Activated CD8-positive, alpha-beta T cell treated with anti-CD3 and anti-CD28 coated beads, Interleukin-2, amount 10 ng/mL, durations not matched to agents 7 days and 5 days (primary cell): ENCODE measurements at places on chromosomes 12 and 14. TPM values are rescaled to one million over a fixed set of nuclear protein-coding genes. Genes with fewer than 3 reads are reported as not detected.

The SLCO1B1 gene
- not detected for total RNA-seq

DNA sequence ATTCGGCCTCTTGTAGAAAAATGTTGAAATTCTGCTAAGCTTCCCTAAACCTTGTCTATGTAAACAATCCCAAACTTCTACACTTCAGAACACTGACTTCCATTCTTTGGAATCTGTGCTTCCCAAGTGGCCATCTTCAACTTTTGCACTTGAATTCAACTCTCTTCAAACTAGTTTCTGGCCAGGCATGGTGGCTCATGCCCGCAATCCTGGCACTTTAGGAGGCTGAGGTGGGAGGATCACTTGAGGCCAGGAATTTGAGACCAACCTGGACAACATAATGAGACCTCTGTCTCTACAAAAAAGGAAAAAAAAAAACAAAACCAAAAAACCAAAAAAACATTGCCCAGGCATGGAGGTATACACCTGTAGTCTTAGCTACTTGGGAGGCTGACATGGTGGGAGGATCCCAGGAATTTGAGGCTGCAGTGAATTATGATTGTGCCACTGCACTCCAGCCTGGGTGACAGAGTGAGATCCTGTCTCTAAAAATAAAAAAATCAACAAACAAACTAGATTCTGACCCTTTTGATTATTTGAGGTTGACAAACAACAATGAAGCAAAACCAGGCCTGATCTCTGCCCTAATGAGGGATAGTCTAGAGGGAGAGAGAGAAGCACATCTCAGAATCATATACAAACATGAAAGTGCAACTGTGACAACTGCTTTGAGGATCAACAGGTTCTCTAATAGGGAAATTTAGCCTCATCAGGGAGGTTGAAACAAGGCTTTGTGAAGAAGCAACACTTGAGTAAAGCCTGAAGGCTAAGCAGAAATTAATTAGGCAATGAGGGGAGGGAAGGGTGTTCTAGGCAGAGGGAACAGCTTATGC is 11.6 kb upstream of the C12orf75 start:
- H3K27me3 ChIP-seq = no peaks in the 10 kb centered on the region
- no peak overlapping the region for H3K27ac ChIP-seq
- peaks cover 27% of the 10 kb centered on the region for H3K36me3 ChIP-seq
- peaks cover 58% of the 10 kb centered on the region for H3K4me1 ChIP-seq

- H3K4me1 ChIP-seq = peaks cover 3% of the 10 kb centered on the region
- H3K27ac ChIP-seq = no peak overlapping the region
- H3K27me3 ChIP-seq = peaks cover 9% of the 10 kb centered on the region
- no peak overlapping the region for H3K4me3 ChIP-seq
- peaks cover 3% of the 10 kb centered on the region for H3K36me3 ChIP-seq
These were observed 21.8 kb upstream of the EGLN3 start for GRCh38 chr14:33972583-33973081.

DNA sequence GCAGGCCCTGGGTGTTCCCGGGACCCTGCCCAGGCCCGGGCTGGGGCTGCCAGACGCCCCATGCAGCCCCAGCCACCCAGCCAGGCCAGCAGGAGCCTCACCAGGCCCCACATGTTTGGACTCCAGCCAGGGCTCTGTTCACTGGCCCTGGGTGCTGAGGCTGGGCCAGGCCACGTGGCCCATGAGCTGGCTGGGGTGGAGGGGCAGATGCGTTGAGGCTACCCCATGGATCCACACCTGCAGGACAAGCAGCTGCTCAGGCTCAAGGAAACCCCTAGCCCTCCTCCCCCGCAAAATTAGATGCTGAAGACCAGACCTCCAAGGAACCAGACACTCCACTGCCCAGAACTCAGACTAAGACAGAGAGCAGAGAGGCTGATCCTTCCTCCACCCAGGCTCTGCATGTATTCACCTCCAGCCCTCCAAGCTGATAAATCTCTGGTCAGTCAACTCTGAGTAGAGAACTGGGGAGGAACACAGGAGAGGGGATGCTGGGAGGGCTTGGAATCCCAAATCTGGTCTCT is 1.6 kb downstream of the CDH24 start:
- H3K4me3 ChIP-seq = no peak overlapping the region
- H3K4me1 ChIP-seq = peaks cover 18% of the 10 kb centered on the region
- DNase-seq = no peak
- H3K27me3 ChIP-seq = peaks cover 9% of the 10 kb centered on the region
- H3K36me3 ChIP-seq = peaks cover 18% of the 10 kb centered on the region

DNA sequence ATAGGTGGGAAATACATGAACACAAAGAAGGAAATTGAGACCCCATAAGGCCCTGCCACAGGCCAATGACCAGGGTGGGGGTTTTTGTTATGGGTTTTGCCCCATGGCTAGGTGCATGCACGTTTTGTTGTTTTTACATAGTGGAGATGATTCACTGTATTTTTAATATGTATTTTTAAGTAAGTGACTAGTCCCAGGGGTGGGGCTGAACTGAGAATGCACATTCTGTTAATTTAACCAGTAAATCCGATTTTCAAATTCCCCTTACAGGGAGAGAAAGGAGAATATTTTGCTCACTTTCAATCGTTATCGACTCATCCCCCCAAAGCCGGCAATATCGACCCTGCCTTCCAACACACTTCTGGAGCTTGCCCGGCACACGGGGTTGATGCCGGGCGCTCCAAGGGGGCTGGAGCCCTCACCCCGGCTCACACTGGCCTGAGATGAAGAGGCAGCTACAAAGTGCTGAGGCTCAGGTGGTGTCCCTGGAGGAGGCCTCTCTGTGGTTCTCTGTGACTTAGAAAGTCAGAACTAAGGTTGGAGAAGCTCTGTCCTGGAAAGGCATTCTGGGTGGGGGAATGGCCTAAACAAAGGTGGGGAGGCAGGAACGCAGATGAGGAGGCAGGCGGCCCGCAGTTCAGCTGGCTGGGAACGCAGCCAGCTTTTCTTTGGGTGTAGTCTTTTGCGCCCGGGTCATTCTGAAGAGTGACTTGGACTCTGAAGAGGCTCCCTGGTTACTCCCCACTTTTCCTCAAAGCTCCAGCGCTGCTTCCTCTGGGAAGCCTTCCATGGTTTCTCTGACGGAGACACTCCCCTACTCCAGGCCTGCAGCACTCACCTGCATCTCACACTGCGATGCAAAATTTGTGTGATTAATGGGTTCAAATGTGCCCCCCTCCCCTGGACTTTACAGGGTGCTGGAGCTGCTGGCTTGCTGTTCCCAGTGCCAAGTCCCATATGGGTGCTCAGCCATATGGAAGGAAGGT is 50.7 kb upstream of the DLK1 start:
- no peak overlapping the region for H3K27ac ChIP-seq
- no peaks in the 10 kb centered on the region for H3K36me3 ChIP-seq
- no peak overlapping the region for H3K4me3 ChIP-seq
- peaks cover 29% of the 10 kb centered on the region for H3K27me3 ChIP-seq
- no peaks in the 10 kb centered on the region for H3K4me1 ChIP-seq

- H3K36me3 ChIP-seq = no peaks in the 10 kb centered on the region
- no peak for DNase-seq
- H3K4me1 ChIP-seq = no peaks in the 10 kb centered on the region
- no peaks in the 10 kb centered on the region for H3K27me3 ChIP-seq
These were observed 813.1 kb upstream of the NOVA1 start for GRCh38 chr14:27410981-27411380.

- no peak overlapping the region for H3K27ac ChIP-seq
- no peak for DNase-seq
- H3K27me3 ChIP-seq = no peaks in the 10 kb centered on the region
- no peaks in the 10 kb centered on the region for H3K36me3 ChIP-seq
- no peak overlapping the region for H3K4me3 ChIP-seq
These were observed 901.7 kb downstream of the LRFN5 start for GRCh38 chr14:42508209-42508946.

DNA sequence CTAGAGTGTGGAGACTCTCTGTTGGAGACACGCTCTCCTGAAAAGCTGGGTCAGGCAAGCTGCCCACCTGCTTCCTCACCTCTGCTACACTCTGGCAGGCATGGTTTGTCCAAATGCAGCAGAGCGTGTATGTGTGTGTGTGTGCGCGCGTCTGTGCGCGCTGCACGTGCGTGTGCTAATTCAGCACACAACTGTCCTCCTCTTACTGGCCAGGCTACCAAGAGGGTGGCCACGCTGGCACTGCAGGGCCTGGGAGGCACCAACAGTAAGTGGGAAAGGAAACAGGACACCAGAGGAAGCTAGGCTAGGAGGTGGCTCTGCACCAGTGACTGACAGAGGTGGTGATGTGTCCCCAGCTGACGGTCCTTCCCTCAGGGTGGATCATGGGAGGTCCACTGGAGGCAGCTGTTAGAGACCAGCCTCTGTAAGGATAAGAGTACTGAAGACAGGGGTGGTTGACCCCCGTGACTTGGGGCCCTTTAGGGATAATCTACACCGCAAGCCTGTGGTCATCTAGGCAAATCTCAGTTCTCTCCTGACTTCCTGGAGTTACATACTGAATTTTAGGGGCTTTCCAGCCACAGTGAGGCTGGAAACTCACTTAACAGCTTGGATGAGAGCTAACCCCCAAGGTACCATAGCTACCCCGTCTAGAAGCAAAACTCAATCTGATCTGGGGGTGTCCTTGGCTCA is 15.6 kb upstream of the TFCP2 start:
- H3K4me3 ChIP-seq = no peak overlapping the region
- no peaks in the 10 kb centered on the region for H3K27me3 ChIP-seq
- H3K4me1 ChIP-seq = no peaks in the 10 kb centered on the region
- DNase-seq = no peak
- no peaks in the 10 kb centered on the region for H3K36me3 ChIP-seq
- H3K27ac ChIP-seq = no peak overlapping the region

DNA sequence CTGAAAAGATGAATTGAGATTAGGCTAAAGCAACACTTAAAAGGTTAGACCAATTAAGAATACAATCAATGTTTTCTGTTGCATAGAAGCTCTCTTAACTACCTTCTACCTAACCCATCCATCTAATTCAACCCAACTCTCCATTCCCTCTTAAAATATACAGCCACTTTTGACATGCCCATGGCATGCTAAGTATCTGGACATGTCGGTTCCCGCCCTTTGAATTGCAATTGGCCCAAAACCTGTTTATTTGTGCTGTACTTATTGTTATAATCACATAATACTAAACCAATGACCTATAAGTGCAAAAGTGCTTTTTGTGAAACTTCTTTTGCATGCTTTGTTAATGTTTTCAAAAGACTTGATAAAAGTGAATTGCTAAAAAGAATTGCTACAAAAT is 37.6 kb upstream of the APPL2 start:
- DNase-seq = no peak
- no peak overlapping the region for H3K27ac ChIP-seq
- no peaks in the 10 kb centered on the region for H3K27me3 ChIP-seq
- no peaks in the 10 kb centered on the region for H3K36me3 ChIP-seq
- H3K4me3 ChIP-seq = no peak overlapping the region
- peaks cover 6% of the 10 kb centered on the region for H3K4me1 ChIP-seq

- H3K4me1 ChIP-seq = peaks cover 14% of the 10 kb centered on the region
- DNase-seq = peak; percentile 87
- no peak overlapping the region for H3K27ac ChIP-seq
- H3K27me3 ChIP-seq = peaks cover 35% of the 10 kb centered on the region
- no peak overlapping the region for H3K4me3 ChIP-seq
These were observed 1264.0 kb downstream of the TMEM121 start for GRCh38 chr14:106790189-106791036.
